ENCODE measurements at places on chromosomes 3 and 15.
A peak's percentile ranks its signal among the peaks of the same experiment; 100 is the strongest.

DNA sequence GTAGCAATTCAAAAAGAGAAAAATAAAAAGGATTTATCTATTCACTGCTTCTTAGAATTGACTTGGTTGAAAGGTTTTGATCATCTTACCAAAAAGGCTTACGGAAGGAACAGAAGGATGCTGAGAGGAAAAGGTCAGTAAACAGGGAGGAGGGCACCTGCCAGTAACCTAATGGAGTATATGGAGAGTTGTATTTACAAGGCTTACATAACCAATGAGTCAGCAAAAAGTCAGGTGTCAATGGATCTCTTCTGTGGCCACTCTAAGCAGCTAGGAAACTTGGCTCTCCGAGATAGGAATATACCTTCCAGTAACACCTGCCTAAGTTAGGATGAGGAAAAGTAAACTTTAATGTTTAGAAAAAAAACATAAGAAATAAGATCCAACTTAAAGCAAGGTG is 80.5 kb upstream of the PLXND1 start:
- no peak for DNase-seq

DNA sequence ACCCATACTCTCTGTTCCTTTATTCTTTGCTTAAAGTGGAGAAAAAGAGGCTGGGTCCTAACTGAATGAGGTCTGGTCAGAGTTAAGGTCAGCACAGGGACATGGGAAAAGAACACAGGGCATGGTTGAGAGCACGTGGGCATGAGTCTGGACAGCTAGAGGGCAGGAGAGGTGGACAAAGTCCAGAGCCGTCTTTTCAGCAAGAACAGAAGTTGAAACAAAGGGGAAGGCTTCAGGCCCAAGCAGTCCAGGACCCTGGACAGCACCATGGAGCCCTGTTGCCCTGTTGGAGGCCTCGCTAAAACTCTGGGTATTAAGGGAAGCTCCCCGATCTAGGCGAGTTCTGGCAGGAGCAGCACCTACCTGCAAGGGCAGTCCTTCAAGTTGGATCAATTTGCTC is 50.7 kb downstream of the XYLB start:
- DNase-seq, result peak; percentile 44

DNA sequence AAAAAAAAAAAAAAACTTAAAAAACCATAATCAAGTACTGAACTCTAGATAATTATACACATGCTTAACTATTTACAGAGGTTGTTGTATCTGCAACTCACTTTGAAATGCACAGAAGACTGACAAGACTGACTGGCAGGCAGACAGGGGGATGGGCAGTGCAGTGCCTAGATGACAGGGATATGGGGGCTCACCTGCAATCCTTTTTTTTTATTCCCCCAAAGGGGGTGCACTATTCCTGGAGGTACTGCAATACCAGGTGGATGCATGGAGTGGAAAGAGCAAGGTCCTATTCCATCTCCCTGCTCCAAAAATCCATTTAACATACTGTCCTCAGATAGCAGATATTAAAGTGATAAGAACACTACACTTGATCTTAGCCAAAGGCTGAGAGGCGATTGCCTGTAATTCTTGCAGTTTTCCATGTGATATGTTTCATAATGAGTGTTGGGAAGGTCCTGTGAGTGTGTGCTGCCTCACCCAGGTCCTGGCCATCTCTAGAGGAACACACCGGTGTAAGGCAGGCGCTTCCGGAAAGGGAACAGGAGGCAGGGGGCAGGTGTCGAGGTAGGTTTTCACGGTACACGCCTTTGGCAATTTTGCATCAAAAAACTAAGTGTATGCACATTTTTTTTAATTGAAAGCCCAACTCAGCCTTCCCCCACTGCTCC is 22.7 kb downstream of the SEC61A1 start:
- peak; percentile 21 for DNase-seq

GRCh38 chr15:42070976-42071350 is 23.4 kb downstream of the PLA2G4D start:
- DNase-seq, result no peak

DNA sequence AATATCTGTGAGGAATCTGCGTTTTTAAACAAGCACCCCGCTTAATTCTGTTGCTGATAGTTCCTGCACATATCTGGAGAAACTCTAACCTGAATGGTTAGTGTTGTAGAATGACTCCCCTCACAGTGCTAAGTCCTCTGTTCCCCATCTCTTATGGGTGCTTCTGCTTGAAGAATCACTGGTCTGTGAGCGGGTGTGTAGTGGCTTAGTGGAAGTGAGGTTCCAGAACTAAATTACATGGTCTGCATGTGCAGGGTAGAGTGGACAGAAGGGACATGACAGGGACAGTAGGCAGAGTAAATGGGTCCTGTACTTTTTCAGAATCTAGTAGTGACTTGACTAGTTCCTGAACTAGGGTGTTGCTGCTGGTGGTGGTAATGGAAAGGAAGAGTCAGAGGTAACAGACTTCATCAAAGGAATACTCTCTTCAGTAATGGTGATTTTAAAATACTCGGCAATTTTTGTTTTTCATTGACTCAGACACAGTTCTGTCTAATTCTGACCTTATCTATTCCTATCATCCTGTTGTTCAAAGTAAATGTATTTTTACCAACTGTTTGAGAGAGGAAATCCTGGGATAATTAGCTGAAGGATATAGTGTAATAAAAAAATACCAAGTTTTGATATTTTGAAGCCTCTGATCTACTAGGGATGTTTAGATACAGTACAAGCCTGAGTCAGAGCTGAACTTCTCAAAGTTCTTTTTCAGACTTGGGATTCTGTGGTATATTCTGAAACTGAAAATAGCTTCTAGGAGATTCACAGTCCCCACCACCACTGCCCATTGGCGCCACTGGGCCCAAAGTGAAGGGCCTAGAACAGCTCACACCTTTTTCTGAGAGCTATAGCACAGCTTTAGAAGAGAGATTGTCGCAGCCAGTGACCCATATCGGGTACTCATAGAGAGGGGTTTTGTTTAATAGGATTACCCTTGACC is 55.5 kb downstream of the FNDC3B start:
- peak; percentile 40 for DNase-seq

- DNase-seq, result peak; percentile 41
These were observed 45.5 kb upstream of the BOC start for GRCh38 chr3:113165841-113166240.

- DNase-seq, result peak; percentile 59
These were observed 2.1 kb downstream of the SLC41A3 start for GRCh38 chr3:126081618-126082361.

- no peak for DNase-seq
These were observed 28.3 kb downstream of the POLR2M start for GRCh38 chr15:57734860-57735259.

DNA sequence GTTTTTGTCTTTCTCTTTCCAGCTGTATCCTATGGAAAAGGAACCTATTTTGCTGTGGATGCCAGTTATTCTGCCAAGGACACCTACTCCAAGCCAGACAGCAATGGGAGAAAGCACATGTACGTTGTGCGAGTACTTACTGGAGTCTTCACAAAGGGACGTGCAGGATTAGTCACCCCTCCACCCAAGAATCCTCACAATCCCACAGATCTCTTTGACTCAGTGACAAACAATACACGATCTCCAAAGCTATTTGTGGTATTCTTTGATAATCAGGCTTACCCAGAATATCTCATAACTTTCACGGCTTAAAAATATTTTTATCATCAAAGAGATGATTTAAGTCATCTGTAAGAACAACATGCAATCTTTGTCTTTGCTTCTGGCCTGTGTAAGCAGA is 44.9 kb upstream of the PARP14 start:
- peak; percentile 61 for DNase-seq

DNA sequence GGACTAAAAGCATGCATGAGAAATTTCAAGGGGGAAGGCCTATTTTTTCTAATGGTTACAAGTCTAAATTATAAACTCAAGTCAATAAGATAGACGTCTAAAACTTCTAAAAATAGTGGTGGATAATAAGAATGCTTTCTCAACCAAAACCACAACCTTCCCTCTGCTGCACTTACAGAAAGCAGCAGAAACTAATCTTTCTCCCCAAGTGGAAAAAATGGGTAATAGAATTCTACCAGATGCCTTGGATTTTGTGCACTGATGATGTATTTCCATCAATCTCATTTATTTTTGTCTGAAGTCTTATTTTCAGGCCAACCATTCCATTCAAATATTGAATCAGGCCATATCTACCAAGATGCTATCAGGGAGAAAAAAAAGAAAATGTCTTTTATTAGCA is 344.7 kb downstream of the NEK10 start:
- DNase-seq, result no peak

DNA sequence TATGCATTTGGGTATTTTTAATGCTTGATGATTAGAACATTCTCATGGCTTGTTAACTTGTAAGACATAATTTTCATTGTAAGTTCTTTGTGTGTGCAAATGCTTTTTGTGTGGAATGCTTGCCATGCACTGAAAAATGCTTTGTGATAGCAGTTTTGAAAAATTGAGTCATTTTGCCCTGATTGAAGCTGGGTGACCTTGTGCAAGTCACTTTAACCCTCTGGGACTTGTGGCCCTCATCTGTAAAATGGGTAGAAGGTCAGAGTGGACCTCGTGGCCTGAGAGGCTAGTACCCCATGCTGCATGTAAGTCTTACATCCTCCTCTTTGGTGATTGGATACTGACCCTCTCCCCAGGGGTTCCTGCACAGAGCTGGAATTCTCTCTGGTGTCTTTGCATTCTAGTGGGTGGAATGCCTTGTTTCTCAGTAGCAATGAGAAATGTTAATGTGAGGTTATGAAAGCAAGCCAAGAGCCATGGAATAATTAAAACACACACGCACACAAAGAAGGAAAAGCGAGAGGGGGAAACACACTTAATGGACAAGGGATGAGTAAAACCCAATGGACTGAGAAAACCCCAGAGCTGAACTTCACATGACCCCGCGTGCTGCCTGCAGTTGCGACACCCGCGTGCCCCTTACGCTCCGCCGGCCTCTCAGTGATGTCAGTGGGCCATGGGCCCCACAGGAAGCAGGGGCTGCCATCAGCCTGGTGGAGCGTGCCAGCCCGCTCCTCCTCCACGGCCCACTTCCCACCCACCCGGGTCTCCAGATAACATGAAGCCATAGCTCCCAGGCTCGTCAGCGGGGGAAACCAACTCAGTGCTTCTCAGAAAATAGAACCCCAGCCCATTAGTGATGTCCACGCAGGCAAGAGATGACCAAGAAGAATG is 44.0 kb downstream of the SMAD3 start:
- DNase-seq, result peak; percentile 97

- DNase-seq, result no peak
These were observed 347.1 kb downstream of the PYDC2 start for GRCh38 chr3:191808073-191808472.

DNA sequence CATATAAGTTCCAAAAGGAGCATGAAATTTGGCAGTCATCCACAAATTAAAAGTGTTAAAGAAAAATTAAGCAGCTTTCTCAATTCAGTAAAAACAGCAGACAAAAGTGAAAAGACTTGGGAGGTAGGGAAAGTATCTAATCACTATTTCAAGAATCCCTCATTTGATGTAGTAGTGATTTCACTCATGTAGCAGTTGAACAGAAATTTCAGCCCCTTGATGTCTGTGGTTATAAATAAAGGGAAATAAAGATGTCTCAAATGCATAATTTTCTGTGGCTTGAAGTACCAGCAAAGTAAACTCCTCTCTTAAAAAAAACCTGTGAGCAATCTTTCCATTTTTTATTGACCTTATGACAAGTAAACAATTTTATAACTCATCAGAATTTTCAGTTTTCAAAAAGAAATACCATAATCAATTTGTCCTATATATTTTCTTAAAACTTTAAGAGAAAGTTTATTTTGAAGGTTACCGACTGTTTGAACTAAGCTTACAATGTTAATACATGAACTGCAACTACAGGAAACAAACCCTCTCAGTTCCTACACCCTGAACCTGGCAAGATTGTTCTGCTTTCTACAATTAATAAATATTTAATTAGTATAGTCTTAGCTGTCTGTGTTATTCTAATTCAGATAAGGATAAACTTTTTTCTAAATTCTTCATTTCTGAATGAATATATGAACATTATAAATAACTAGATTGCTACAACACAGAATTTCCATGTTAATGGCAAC is 94.2 kb downstream of the CBLB start:
- DNase-seq, result no peak

DNA sequence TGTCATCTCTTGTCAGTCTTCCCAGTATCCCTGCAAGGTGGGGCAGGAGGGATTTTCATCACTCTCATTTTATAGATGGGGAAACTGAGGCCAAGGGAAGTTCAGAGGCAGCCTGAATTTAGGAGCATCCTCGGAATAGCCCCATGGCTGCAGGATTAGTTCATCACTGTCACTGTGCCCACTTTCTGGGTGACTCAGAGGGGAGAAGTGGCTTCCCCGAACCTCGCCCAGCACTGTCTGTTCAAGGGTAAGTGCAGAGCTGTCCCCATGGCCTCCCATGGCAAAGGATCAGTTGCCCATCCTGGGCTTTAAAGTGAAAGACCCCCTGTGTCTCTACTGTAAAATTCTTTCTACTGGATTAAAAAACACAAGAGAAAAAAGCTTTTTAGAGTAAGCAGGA is 60.0 kb upstream of the SEC13 start:
- peak; percentile 15 for DNase-seq

GRCh38 chr3:49025005-49025792 is 3.3 kb downstream of the NDUFAF3 start:
- no peak for DNase-seq

GRCh38 chr3:29144807-29145206 is 136.1 kb upstream of the RBMS3 start:
- peak; percentile 79 for DNase-seq

DNA sequence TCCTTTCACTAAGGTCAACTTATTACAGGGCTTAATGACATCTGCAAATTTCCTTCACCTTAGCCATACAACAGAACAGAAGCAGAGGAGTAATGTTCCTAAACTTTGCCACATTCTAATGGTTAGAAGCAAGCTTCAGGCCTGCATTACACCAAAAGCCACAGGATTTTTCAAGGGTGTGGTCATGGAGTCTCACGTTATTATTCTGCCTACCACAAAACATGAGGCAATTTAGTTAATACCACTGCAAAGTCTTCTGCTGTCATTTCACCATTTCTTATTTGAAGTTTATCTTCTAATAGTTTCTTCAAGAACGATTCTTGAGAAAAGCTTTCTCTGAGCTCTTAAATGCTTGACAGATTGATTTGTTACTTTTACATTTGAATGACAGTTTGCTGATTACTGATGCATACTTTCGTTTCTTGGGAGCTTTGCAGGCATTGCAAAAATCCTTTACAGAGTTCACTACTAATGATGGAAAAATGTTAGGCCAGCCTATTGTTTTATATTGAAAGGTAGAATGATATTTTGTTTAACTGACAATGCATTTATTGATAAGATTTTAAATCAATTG is 1257.1 kb downstream of the NSUN3 start:
- DNase-seq, result peak; percentile 44

- no peak for DNase-seq
These were observed 10.4 kb downstream of the MAN2A2 start for GRCh38 chr15:90913398-90913944.
